ENCODE measurements at places on chromosomes 6 and 20. TPM values are rescaled to one million over a fixed set of nuclear protein-coding genes. Genes with fewer than 3 reads are reported as not detected.

DNA sequence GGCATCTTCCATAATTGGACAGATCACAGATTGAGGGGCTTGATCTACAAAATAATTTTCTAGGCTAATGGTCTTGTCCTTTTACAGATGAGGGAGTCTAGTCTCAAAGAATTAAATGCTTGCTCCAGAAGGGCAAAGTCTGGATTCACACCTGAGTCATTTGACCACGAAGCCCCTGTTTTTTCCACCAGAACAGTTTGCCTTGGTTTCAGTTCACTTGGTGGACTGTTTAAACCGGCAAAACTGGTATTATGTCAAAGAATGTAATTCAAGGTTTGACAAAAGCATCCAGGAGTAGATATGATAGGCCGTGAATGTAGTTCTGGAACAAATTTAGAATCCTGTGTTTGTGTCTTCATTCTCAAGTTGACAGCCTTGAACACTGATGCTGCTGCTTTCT lies 3.3 kb downstream of the MYO6 start:
- no peak for DNase-seq

DNA sequence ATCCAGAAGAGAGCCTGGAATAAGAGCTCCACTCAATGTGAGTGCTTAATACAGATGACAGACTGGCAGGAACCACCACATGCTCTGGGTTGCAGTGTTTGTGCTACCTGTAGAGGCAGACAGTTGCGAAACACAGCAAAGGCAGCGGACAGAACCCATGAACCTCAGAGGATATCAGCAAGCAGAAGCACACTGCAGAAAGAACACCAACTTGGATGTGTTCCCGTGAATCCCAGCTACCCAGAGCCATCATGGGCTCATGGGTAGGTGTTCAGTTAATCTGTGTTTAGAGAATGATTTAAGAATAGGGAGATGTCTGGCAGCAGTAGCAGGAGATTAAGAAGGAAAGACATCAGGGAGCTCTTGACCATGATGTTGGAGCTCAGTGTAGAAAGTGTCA lies 133.3 kb upstream of the FOXQ1 start:
- no peak for DNase-seq

DNA sequence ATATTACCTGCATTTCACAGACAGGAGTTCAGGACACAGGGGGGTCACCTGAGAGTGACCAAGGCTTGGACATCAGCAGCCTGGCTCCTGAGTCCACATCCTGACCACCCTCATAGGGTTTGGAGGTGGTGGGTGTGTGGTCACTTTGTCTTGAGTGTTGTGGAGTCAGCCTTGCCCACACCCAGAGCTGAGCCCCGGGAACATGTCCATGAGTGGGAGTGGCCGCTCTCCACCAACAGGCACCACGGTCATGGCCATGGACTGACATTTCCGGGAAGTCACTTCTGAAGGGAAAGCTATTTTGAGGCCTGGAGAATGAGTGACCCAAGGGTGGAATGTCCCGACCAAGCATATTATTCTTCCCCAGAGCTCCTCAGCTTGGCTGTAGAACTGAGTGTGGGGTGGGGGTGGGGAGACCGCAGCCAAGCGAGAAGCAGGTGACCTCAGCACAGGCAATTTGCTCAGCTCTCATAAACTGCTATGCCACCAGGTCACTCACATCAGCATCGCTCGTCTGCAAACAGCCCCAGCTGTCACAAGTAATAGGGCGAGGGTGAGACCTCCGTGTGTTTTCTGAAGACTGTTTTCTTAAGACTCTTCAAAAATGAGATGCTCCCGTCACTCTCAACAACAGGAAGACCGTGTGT lies 348.6 kb upstream of the CDH4 start:
- no peak for DNase-seq

- no peak for DNase-seq
These were observed 22.1 kb upstream of the TRDN start for GRCh38 chr6:123658848-123659247.

GRCh38 chr6:31393932-31394331 lies 9.5 kb upstream of the MICA start:
- no peak for DNase-seq

DNA sequence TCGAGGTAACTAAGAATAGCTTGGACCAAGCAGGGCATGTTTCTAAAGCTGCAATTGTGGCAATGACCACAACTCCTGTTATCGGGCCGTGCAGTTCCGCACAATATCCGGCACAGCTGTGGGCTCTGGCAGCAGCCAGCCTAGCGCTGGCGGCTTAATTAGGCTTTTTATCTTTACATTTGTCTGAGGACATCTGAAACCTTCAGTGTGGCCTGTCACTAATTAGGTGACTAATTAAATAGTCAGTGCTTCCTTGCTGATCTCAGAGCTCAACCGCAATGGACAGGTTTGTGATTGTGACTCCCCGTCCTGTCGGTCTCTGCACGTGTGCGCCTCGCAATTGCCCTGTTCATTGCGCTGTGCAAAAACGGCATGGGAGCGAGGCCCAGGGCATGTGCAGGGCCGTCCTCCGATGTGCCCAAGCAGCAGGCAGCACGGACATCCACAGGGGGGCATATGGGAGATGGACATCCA lies 134.8 kb upstream of the INSM1 start:
- no peak for DNase-seq

DNA sequence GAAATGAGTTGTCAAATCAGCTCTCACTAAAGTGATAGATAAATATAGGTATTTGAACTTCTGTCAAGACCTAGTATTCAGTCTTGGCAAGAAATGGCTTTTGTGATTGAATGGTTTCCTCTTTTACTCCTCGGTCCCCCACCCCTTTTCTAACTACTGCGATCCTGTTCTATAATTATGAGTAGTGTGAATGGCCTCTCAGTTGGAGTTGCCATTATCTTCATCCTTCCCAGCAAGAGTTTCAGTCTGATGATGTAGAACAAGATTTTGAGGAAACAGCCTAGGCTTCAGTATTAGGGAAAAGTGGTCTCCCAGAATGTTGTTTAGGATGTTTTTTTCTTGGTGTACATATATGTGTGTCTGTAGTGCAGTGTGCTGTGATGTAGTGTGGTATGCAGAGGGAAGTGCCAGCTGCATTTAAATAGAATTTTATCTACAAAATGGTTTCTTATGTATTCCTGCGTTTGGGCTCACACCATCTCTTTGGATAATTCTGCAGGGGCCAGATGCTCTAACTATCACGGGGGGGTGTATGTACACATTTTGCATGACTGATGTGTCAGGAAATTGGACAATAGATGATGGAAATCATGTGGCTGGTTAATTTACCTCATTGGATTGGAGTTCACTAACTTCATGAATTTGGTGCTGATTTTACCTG lies 180.1 kb upstream of the MMS22L start:
- DNase-seq: no peak

EDN1 gene
- not detected for total RNA-seq

PRPH2 gene
- total RNA-seq: 0.07 TPM

JPH2 gene
- total RNA-seq: not detected

GMPR gene
- total RNA-seq: 13.1 TPM

FOXP4 gene
- total RNA-seq: 7.7 TPM

ULBP2 gene
- total RNA-seq: 0.99 TPM

SLC13A3 gene
- total RNA-seq: 0.19 TPM

SAMD5 gene
- total RNA-seq: 0.30 TPM
